Cardiac septum (tissue), 1 donor: ENCODE measurements at places on chromosomes 3 and 15. TPM values are rescaled to one million over a fixed set of nuclear protein-coding genes. Genes with fewer than 3 reads are reported as not detected.

GRCh38 chr3:180548050-180548449 is 53.9 kb upstream of the TTC14 start:
- no peak for DNase-seq

DNA sequence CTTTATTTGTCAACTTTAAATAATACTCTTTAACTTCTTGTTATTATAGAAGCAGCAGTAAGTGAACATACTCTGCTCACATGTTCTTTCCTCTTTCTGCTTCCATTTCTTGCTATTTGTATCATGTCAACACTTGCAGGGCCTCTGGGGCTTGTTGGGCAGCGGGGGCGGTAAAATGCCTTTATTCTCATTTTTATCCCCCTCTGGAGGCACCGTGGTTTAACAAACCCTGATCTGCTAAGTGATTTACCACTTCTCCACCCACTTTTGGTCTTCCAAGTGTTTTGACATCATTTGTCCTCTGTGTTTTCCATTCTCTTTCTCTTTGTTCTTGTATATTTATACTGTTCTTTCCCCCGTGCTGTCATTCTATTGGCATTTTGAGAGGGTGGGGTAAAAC is 33.9 kb downstream of the SCN10A start:
- no peak for DNase-seq

DNA sequence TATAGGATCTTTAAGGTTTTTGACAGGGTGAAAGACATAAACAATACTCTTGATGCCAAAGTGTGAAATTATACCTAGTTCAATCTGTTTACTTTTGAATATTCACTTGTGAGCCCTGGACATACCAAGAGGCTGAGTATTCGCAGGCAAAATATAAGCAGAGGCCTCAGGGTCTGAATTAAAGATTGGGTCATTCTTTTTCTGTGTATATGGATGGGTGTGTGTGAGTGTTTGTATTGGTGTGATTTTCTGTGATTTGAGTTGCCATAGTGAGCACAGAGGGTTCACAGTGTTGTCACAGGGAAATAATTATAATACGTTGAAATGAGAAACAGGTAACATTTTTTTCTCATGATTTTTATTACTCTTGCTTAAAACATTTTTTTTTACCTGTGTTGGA is 770.7 kb upstream of the ALCAM start:
- no peak for DNase-seq

DNA sequence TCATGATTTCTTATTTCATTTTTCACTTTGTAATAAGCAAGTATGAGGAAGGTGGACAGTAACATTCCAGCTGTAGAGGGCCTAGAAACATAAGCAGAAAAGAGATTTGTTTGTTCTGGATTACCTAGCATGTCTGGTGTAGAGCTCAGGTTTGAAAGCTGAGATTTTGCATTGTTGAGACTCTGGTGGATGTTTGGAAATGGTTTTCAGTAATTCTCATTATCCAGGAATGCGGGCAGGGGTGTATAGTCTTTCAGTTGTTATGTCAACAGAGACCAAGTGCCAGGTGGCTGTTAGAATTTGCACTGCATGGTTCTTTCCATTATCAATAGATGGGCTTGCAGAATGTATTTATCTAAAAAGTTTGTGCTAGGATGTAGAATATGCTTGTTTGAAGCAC is 10.9 kb downstream of the GPD1L start:
- DNase-seq, result no peak

GRCh38 chr3:29339016-29339833 is 58.4 kb downstream of the RBMS3 start:
- DNase-seq, result no peak

- no peak for DNase-seq
Measured at GRCh38 chr3:129617381-129618185, 11.1 kb upstream of the PLXND1 start.

- DNase-seq, result no peak
Measured at GRCh38 chr3:150626148-150626930, 23.2 kb downstream of the SELENOT start.

GRCh38 chr3:61141697-61142096 is 109.6 kb downstream of the FHIT start:
- no peak for DNase-seq

DNA sequence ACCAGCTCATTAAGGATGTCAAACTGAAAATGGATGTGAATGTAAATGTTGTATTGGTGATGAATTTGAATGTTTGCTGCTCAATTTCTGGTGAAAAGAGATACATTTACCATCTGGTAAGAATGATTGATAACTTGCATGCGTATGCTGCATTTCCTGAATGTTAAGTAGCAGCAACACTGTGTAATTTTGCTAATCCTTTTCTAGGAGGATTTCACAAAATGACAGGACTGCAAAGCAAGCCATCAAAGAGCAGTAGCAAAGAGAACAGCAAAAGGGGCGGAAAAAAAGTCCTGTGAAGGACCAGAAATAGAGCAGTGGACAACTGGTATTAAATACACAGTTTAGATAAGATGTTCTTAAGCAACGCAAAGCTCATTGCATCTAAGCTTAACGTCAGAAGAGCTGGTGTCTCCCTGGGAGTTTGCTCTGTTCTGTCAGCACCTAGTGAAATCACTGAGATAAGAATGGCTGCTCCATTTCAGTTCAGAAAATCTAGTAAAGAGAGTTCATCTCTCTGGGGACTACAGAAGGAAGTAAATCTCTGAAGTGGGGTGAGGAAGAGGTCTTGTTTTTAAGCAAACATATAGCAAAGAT is 23.5 kb upstream of the PAQR5 start:
- DNase-seq, result no peak

GRCh38 chr3:142945023-142945422 is 18.5 kb downstream of the PAQR9 start:
- DNase-seq, result no peak

- no peak for DNase-seq
Measured at GRCh38 chr3:36403661-36404060, 23.4 kb downstream of the STAC start.

GRCh38 chr15:36775209-36775608 is 195.8 kb downstream of the CDIN1 start:
- no peak for DNase-seq

DNA sequence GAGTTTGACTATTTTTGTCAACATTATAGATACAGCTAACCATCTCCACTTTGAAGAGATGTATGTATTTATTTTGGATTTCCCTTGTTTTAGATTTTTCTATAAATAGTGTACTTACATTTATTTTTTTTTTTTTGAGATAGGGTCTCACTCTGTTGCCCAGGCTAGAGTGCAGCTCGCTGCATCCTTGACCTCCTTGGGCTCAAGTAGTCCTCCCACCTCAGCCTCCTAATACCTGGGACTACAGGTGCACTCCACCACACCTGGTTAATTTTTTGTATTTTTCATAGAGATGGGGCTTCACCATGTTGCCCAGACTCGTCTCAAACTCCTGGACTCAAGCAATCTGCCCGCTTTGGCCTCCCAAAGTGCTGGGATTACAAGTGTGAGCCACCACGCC is 55.3 kb upstream of the TRPM1 start:
- DNase-seq, result no peak

GRCh38 chr15:97661796-97662195 is 298.7 kb upstream of the ARRDC4 start:
- no peak for DNase-seq

DNA sequence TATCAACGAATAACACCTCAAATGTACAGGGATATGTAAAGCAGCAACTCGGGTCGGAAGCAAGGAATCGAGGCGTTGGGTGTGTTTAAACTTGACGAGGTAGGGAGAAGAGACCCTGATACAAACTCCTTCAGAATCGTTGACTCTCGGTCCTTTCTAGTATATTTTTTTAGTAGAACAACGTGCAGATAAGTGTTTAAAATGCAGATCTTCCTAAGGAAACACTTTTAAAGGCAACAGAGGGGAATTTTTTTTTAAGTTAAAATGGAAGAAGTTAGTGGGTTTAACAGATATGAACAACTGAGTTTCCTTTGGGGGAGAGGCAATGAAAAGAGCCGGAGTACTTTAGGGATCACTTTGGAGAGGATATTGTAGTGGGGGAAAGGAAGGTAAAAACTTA is 1.1 kb upstream of the KPNA4 start:
- no peak for DNase-seq

GRCh38 chr15:57150066-57150865 is 226.0 kb upstream of the CGNL1 start:
- DNase-seq, result no peak

DNA sequence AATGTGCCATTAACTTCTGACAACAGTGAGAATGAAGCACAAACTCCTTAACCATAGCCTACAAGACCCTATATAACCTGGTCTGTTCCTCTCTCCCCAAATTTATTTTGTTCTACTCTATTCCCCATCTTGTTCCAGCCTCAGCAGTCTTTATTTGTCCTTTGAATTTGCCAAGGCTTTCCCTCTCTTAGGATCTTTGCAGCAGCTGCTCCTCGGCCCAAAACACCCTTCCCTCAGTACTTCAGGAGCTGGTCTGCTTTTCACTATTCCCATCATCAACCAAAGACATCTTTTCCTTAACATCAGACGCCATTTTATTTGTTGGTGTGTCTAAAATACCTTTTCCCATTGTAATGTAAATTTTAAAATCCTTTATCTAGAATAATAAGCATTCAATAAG is 10.2 kb downstream of the PRICKLE2 start:
- DNase-seq, result no peak

PLA2G4E gene
- 0.08 TPM for total RNA-seq

VIPR1 gene
- total RNA-seq, result 0.89 TPM

SAXO2 gene
- 3.3 TPM for total RNA-seq

AQP9 gene
- total RNA-seq, result 2.9 TPM

CEMIP gene
- total RNA-seq, result 0.46 TPM

NR2E3 gene
- total RNA-seq, result not detected

FBLN2 gene
- total RNA-seq, result 64.6 TPM

ITIH1 gene
- total RNA-seq, result 0.35 TPM

TBC1D5 gene
- total RNA-seq, result 25.9 TPM

MAP6D1 gene
- 2.3 TPM for total RNA-seq

HGD gene
- 0.73 TPM for total RNA-seq

PRR20G gene
- total RNA-seq, result not detected

LOXL1 gene
- total RNA-seq, result 29.1 TPM

EXOG gene
- 38.6 TPM for total RNA-seq

SNRK gene
- 25.1 TPM for total RNA-seq

BFSP2 gene
- not detected for total RNA-seq

GP9 gene
- 0.27 TPM for total RNA-seq
